ENCODE measurements at places on chromosomes 7 and 10.
A peak's percentile ranks its signal among the peaks of the same experiment; 100 is the strongest.

GRCh38 chr7:76016191-76016947, 22.0 kb upstream of the TMEM120A start:
- DNase-seq = peak; percentile 75

- DNase-seq = peak; percentile 89
Measured at GRCh38 chr10:31650010-31650409, 278.6 kb downstream of the ARHGAP12 start.

GRCh38 chr10:101905251-101905650, 61.7 kb upstream of the KCNIP2 start:
- no peak for DNase-seq

- no peak for DNase-seq
Measured at GRCh38 chr10:21281765-21282484, 243.6 kb downstream of the SKIDA1 start.

- no peak for DNase-seq
Measured at GRCh38 chr7:104891949-104892348, 122.1 kb upstream of the KMT2E start.

GRCh38 chr10:127906548-127907377, at the start of gene PTPRE:
Gene PTPRE, plus strand, starts transcription at chr10:127907103. Its CDS starts 133,779 bp downstream, at chr10:128040882.
- peak; percentile 72 for DNase-seq

- DNase-seq = peak; percentile 46
Measured at GRCh38 chr10:28503114-28503513, 29.8 kb upstream of the WAC start.

- DNase-seq = no peak
Measured at GRCh38 chr7:3067193-3067592, 23.5 kb upstream of the CARD11 start.

GRCh38 chr10:114316744-114317143, 77.7 kb downstream of the VWA2 start:
- no peak for DNase-seq

DNA sequence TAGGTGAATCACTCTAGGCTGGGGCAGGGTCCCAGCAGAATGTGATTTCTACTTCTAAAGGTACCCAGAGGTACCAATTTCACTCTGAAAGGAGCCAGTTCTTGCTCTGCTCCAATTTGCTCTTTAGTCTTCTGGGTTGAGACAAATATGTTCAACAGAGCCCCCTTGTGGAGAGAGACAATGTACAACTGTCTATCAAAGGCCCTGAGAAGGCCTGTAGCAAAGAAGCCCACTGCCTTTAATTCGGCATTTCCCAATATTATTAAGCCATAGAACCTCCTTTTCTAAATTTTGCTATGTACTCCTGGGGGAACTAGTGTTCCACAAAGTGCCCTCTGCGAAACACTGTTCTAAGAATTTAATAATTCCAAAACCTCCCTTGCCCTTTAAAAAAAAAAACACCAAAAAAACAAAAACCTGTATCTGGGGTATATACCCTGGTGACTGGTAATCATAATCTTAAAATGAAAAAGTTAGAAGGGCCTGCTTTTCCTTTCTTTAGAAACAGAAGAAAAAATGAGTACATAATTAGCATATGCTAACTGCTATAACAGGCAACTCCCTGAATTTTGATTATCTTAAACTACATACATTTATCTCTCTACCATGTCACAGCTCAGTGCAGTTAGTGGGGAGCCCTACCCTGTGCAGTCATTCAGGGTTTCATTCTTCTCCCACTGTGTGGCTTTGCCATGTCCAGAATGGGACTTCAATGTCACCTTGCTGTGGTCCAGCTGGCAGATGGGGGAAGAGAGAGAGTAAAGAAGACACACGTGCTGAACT, 160.9 kb upstream of the BMPER start:
- peak; percentile 54 for DNase-seq

DNA sequence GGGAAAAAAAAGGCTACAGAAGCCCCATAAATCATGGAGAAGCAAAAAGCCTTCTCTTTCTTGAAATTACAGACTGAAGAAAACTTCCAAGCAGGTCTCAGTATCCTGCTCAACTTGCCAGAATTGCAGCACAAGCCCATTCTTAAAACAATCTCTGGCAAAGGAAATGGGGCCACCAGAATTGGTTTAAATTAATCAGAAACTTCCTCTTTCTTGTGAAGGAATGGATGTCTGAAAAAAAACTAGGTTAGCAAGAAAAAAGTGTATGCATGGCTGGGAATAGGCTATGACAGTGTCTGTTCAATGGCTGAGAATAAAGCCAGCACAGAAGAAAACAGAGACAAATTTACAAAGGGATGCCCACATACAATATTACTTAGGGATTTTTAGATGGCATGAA, 59.1 kb downstream of the TFEC start:
- DNase-seq = no peak

- DNase-seq = no peak
Measured at GRCh38 chr10:3408603-3409365, 236.2 kb upstream of the PITRM1 start.

DNA sequence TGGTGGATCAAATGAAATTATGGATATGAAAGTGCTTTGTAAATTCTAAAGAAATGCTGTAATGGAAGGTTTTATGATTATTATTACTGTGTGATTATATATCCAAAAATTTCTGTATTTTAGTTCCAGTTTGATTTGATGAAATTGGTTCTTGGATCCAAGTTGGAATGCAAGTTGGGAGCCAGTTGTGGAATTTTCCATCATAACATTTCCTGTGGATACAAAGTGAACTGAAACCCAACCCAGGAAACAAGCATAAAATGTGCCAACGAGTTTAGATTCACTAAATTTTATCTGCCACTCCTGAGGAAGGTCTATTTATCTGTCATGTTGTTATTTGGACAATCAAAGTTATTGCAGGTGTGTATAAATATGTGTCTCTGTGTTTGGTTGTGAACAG, 131.4 kb upstream of the MDFIC start:
- DNase-seq = peak; percentile 4

DNA sequence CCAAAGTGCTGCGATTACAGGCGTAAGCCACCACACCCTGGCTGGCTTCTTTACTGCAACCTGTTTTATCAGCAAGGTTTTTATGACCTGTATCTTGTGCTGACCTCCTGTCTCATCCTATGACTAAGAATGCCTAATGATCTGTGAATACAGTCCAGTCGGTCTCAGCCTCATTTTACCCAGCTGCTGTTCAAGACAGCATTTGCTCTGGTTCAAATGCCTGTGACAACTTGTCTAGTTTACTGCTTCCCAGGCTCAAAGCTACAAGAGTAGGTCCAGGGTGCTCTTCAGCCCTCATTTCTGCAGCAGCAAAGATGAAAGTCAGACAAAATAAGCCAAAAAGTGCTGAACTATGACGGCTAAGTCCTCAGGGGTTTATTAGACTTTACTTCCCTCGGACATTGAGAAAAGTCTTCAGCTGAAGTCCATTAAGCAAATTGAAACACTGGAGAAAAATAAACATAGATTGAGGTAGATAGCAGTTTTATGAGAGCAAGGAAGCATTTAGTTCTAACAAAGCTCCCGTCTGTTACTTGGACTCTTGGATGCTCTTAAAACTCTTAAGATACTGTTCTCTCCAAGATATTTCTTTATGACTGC, 12.5 kb upstream of the LYZL1 start:
- DNase-seq = no peak

GRCh38 chr10:1858048-1858447, 120.7 kb upstream of the ADARB2 start:
- DNase-seq = no peak

- DNase-seq = no peak
Measured at GRCh38 chr7:150828384-150828783, 23.9 kb upstream of the AOC1 start.

- no peak for DNase-seq
Measured at GRCh38 chr7:151142686-151143040, 24.8 kb downstream of the GBX1 start.

DNA sequence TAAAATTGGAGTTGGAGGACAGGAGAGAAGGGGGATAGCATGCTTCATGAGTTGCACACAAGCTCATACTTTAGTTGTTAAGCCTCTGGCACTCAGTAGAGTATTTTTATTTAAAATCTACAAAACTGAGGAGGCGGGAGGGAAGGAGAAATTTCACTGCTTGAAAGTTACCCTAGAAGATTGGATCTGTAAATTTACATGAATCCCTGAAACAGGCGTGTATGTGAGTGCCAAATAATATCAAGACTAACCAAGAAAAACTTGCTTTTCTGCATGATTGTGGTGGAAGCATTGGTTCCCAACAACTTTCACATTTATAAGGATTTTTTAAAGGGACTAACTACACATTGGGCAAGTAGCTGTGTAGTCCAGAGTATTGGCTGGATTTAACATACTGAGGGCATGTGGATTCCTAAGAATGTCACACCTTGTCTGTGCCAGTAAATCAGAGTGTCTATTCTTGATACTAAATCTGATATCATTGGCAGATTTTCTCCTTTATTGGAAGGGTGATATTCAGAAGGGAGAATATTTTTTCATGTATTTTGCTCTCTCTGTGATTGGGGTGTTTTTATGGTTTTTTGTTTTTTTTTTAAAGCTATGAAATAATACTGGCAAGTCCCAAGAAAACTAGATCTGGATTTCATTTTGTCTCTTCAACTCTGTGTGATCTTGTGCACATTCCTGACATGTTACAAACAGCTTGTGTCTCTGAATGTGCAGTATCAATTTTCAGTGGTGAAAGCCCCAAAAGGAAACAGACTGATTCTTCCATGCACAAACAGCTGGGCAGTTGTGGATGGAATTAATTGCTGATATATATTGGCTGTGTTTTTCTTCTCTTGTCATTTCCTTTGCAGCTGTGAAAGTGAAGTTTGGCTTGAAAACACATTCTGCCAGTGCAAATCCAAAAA, 67.2 kb downstream of the ADD3 start:
- peak; percentile 96 for DNase-seq

- DNase-seq = no peak
Measured at GRCh38 chr7:100369105-100369504, 4.2 kb upstream of the PILRA start.

- DNase-seq = no peak
Measured at GRCh38 chr7:150381096-150381495, 2.0 kb downstream of the ZNF775 start.

- no peak for DNase-seq
Measured at GRCh38 chr10:80588546-80588945, 50.8 kb downstream of the SH2D4B start.

GRCh38 chr10:110207805-110208613, 604 bp downstream of the MXI1 start:
- peak; percentile 44 for DNase-seq

DNA sequence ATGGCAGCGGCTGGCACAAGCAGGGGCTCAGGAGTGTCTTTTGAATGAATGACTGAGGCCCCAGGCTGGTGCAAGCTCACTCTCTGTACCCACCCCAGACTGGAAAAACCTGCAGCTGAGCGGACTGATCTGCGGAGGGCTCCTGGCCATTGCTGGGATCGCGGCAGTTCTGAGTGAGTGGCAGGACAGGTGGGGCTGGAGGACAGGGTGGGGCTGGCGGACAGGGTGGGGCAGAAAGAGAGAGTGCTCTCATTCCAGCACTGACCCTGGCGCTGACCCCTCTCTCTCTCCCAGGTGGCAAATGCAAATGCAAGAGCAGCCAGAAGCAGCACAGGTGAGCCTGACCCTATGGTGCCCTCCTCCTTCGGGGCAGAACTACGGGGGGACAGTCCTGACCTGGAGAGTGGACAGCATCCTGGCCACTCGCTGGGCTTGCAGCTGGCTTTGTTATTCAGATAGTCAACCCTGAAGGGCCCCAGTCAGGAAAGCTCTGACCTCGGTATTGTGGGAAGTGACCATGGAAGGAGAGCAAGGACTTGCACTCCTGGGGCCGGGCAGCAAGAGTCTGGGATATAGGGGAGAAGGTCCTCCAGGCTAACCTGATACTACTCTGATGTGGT, 4.1 kb downstream of the FXYD4 start:
- no peak for DNase-seq

- DNase-seq = no peak
Measured at GRCh38 chr10:84084342-84084741, 55.0 kb upstream of the GHITM start.

- no peak for DNase-seq
Measured at GRCh38 chr7:76202666-76203030, 952 bp downstream of the SRRM3 start.

- DNase-seq = no peak
Measured at GRCh38 chr10:130388746-130389145, 252.6 kb downstream of the GLRX3 start.

DNA sequence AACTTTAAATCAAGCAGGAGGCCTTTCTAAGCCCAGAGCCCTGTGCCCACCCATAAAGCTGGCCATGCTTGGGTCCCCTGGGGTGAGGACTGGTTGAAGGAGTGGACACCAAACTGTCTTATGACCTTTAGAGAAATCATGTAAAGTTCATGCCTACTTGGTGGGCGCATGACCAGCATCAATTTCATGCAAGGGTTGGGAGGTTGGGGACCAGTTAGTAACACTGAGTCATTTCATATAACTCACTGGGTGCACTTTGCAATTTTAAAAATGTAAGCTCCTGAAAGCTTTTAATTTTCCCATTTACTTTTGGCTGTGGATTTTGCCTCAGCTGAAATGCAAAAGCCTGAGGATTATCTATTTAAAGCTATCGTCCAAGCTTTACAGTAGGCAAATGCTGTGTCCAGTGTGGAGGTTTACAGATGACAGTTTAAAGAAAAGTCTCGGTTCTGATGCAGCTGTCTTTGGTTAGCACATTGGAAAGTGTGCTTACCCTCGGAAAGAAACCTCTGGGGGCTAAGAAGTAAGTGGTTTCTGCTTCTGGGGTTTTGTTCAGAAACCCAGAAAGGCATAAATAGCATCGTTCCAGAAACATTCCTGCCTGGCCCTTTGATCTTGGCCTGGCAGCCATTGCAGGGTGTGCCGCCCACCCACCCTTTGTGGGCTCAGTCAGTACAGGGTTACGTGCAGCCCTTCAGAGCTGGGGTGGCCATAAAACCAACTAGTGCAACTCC, 48.8 kb upstream of the CHST15 start:
- DNase-seq = no peak

DNA sequence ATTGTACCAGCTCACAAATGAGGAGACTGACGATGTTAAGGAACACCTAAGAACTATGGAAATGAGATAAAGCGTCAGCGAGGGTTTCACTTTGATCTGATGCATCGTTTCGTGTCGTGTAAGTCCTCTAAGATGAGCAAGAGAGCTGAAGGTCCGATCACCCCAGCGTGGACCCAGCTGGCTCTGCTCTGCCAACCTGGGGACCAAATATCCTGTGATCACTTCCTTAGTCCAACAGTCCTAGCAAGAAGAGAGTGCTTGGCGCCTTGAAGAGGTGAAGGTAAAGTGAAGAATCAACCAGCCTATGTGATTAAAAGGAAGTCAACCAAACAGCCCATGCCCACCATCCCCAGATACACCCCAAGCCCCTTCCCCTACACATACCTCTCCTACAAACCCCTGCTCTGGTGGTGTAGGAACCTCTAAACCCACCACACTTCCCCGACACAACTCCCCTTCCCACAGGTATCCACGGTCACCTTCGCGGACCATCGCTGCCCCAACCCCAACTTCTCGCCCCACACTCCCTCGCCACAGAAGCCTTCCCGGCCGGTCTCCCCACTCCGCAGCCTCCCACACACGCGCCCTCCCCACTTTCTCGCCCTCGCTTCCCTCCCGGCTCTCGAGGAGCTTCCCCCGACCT, 722 bp downstream of the UPF2 start:
- DNase-seq = peak; percentile 39

DNA sequence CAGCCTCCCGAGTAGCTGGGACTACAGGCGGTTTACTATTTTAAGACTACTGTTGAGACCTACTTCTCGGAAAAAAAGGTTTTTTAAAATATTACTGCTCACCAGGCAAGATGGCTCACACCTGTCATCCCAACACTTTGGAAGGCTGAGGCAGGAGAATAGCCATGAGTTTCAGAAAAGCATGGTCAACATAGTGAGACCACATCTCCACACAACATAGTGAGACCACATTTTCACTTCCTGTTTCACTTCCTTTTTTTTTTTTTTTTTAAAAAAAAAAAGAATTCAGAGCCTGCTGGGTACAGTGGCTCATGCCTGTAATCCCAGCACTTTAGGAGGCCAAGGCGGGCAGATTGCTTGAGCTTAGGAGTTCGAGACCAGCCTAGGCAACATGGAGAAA, 46.5 kb downstream of the SVOPL start:
- DNase-seq = no peak
